ENCODE measurements at places on chromosomes 5 and 9. TPM values are rescaled to one million over a fixed set of nuclear protein-coding genes. Genes with fewer than 3 reads are reported as not detected.

- H3K4me3 ChIP-seq: peak overlapping the region; percentile 56
- H3K27me3 ChIP-seq: peaks cover 24% of the 10 kb centered on the region
- DNase-seq: peak; percentile 28
- no peaks in the 10 kb centered on the region for H3K36me3 ChIP-seq
- H3K27ac ChIP-seq: no peak overlapping the region
- H3K4me1 ChIP-seq: peaks cover 5% of the 10 kb centered on the region
Measured at GRCh38 chr9:135074354-135075233, 12.9 kb upstream of the OLFM1 start.

The SIL1 gene
- total RNA-seq: 56.9 TPM

- no peaks in the 10 kb centered on the region for H3K4me1 ChIP-seq
- no peaks in the 10 kb centered on the region for H3K36me3 ChIP-seq
- no peak overlapping the region for H3K27ac ChIP-seq
- H3K4me3 ChIP-seq: no peak overlapping the region
Measured at GRCh38 chr5:97919719-97920118, 736.7 kb upstream of the RIOK2 start.

GRCh38 chr5:35354751-35355150, 124.5 kb upstream of the PRLR start:
- H3K27me3 ChIP-seq: no peaks in the 10 kb centered on the region
- no peak overlapping the region for H3K27ac ChIP-seq
- no peaks in the 10 kb centered on the region for H3K4me1 ChIP-seq
- no peak overlapping the region for H3K4me3 ChIP-seq
- no peak for DNase-seq
- H3K36me3 ChIP-seq: no peaks in the 10 kb centered on the region

DNA sequence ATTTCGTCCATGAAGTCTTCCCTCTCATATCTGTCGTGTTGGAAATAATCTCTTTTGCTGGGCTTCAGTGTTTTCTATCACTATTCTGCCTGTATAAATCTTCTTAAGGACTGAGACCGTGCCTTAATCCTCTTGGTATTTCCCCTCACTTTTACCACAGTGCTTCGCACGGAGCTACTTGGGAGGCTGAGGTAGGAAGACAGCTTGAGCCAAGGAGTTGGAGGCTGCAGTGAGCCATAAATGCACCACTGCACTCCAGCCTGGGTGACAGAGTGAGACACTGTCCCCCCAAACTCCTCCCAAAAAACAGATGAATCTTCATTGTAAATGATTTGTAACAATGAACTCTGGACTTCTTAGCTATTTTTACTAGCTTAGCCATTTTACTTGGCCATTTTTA, 57.8 kb downstream of the PHAX start:
- no peaks in the 10 kb centered on the region for H3K27me3 ChIP-seq
- no peaks in the 10 kb centered on the region for H3K4me1 ChIP-seq
- no peak for DNase-seq
- H3K4me3 ChIP-seq: no peak overlapping the region
- H3K36me3 ChIP-seq: no peaks in the 10 kb centered on the region

DNA sequence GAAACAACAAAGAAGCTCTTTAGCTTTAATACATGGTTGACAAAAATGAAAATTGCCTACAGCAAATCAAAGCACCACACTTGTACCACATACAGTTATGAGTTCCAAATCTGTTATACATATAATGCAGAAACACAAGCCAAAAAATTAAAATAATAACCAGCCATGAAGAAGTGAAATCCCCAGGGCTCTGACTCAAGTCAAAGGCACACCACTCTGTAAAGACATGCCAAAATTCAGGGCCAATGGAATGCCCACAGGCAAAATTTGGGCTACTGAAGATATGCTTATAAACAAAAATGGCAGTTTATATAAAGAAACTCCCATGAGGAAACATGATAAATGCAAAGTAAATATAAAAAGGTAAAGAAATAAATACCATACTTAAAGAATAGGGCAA, 29.0 kb downstream of the THBS4 start:
- no peaks in the 10 kb centered on the region for H3K27me3 ChIP-seq
- no peak overlapping the region for H3K27ac ChIP-seq
- H3K4me1 ChIP-seq: peaks cover 2% of the 10 kb centered on the region
- DNase-seq: no peak
- no peaks in the 10 kb centered on the region for H3K36me3 ChIP-seq

GRCh38 chr9:79129865-79130480, 441.8 kb upstream of the TLE4 start:
- H3K4me3 ChIP-seq: no peak overlapping the region
- H3K4me1 ChIP-seq: no peaks in the 10 kb centered on the region

The PCDHGA6 gene
- total RNA-seq: 3.9 TPM

The ZNF454 gene
- 3.1 TPM for total RNA-seq

The NUDCD2 gene
- 21.8 TPM for total RNA-seq

DNA sequence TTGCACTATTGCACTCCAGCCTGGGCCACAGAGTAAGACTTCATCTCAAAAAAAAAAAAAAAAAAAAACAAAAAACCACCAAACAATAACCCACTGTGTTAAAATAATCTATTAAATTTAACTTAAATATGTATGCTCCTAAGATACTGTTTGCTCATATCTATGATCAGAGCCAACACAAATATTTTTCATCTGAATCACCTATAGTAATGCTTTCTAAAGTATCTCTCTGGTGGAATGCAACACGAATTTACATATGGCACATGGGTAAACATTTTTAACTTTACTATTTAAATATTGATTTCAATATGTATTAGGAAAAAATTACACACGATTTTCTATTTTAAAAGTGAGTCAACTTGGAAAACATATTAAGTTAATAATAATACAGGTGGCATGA, 196.4 kb downstream of the RFX3 start:
- peaks cover 5% of the 10 kb centered on the region for H3K4me1 ChIP-seq
- H3K27me3 ChIP-seq: no peaks in the 10 kb centered on the region
- DNase-seq: no peak
- no peaks in the 10 kb centered on the region for H3K36me3 ChIP-seq
- no peak overlapping the region for H3K4me3 ChIP-seq
- H3K27ac ChIP-seq: no peak overlapping the region

GRCh38 chr5:56585999-56586691, 229.2 kb upstream of the MAP3K1 start:
- DNase-seq: no peak
- H3K4me3 ChIP-seq: no peak overlapping the region
- H3K36me3 ChIP-seq: no peaks in the 10 kb centered on the region
- H3K27me3 ChIP-seq: no peaks in the 10 kb centered on the region

The DIRAS2 gene
- total RNA-seq: not detected

Measured in upper lobe of right lung (tissue), 1 donor.